Activated CD4-positive, alpha-beta T cell treated with anti-CD3 and anti-CD28 coated beads, Interleukin-2, amount 50 U/mL, for 16 hours (primary cell): ENCODE measurements at places on chromosomes 2 and 18.

DNA sequence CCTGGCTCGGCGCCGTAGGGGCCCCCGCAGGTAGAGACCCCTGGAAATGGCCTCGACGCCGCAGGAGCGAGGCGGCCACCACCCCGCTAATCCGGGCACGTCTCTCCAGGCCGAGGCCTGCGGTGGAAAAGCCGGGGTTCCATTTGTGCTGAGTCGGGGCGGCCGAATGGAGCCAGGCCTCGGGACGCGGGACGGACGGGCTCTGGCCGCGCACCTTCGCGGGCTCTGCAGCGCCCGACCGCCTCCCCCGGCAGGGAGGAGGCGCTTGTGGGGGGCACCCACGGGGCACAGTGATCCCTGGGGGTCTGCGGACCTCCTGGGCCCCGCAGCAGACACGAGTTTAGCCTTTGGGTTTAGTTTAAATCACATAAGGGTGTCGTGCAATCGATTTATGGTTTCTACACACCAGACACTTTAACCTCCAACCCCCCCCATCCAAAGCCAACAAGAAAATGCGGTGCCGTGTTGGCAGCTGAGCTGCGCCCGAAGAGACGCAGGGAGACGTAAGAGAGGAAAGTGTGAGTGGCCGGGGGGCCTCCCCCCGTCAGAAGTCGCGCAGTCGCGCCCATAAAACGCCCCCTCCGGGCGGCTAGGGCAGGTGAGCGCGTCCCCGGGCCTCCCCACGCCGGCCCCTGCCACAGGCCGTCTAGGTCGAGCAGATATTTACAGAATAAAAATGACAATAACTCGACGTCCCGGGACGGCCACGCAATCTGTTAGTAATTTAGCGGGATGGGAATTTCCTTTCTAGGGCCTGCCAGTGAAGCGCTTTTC lies 1.0 kb upstream of the NFATC1 start:
- peak; percentile 44 for DNase-seq

DNA sequence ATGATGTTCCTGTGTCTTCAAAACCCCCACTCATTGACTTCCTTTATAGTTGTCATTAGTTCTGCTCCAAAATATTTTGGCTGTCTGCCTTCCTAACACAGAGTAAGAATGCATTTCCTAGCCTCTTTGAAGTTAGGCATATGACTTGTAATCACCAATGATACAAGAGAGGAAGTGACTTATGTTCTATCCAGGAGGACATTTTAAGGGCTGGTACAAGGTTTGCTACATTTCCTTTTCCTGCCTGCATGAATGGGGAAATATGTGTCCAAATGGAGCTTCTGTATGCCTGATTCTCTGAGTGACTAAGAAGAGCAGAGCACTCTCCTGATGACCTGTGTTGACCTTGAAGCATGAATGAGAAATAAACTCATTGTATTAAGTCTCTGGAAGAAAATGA lies 115.1 kb downstream of the PLCL1 start:
- DNase-seq: no peak

DNA sequence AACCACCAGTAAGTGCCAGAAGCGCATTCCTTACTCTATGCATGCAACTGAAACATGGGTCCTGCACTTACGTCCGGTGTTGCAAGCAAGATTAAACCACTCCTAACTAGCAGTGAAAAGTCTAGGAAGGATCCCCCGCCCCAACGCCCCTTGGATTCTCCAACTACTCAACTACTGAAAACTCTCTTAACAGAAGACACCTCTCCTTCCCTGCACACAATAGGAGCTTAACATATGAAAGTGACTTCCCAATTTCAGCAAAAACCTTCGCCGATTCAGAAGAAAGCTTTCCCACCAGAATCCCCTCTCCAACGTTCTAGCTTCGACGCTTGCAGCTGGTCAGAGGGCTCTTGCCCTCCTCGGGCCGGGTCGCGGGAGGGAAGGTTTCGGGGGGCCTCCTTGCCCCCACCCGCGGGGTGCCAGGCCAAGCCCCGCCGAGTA lies 578 bp downstream of the IWS1 start:
- peak; percentile 21 for DNase-seq

DNA sequence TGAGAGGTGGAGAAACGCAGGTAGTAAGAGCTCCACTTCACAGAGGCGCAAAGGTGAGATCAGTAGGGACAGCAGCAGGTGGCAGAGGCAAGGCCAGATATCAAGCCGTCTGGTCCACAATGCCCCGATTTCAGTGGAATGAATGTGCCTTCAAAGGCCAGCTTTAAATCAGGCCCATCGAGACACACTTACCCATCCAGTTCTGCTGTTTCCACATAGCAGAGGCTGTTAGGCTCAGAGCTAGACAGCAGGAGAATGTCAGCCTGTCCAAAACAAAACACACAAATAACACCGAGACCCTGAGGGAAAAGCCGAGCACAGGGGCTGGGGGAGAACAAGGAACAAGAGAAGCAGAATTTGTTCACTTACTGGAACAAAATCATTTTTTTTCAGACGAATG lies 75.8 kb upstream of the NARS1 start:
- DNase-seq: no peak

DNA sequence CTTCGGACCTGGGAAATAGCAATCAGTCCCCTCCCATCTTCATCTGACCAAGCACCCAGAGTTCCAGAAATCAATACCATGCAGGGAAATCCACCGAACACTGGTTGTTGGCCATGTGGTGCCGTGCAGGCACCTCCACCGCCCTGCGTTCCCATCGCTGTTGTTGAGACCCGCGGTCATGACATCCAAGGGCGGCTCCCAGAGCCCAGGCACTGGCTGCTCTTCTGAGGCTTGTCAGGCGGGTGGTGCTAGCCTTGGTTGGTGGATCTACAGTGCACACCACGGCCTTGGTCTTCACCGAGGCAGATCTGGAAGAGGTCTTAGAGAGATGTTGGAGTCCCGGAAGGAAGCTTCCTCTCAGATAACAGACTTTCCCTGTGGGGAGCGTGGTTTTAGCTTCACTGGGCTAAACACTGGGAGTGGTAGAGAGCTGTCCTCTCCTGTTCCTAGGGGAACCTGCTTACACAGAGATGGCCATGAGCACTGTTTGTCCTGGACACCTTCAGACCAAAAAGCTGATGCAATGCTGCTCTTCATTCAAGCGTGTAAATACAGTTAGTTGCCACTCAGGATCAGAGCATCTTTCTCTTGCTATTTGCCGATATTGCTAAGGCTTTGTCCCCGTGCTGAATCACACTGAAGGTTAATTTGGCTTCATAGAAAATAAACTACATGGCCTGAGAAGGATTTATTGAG lies 58.3 kb downstream of the SMIM21 start:
- DNase-seq: no peak

DNA sequence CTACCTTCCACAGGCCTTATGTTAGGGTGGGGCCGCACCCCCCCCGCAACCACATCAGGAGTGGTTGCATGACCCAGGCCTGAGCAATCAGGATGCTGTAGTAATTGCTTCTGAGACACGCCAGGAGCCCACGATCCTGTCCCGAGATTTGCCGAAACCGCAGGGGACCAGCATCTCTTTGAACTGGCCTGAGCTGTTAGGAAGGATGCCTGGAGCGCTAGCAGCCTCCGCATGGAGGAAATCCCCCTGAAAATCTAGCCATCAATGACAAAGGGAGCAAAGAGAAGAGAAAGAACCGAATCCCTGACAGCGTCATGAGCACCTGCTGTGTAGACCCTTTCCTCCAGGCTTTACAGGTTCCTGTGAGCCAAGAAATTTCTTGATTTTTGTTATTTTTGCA lies 8.7 kb upstream of the TEX44 start:
- no peak for DNase-seq

DNA sequence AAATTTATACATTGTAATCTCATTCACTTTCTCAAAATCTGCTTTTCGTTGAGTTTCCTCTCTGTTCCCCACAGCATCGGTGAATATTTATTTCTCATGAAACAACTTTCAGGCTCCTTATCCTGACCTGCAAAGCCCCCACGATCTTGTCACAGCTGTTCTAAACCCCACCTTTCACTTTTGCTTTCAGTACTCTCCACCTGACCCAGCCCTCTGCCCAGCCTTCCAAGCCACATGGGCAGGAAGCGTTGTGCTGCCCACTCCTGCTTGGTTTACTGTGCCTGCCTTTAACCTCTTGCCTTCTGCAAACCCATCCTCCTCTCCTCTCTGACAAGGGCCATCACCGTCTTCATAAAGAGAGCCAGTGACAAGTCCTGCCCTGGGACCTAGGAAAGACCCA lies 262.5 kb downstream of the GALR1 start:
- no peak for DNase-seq

DNA sequence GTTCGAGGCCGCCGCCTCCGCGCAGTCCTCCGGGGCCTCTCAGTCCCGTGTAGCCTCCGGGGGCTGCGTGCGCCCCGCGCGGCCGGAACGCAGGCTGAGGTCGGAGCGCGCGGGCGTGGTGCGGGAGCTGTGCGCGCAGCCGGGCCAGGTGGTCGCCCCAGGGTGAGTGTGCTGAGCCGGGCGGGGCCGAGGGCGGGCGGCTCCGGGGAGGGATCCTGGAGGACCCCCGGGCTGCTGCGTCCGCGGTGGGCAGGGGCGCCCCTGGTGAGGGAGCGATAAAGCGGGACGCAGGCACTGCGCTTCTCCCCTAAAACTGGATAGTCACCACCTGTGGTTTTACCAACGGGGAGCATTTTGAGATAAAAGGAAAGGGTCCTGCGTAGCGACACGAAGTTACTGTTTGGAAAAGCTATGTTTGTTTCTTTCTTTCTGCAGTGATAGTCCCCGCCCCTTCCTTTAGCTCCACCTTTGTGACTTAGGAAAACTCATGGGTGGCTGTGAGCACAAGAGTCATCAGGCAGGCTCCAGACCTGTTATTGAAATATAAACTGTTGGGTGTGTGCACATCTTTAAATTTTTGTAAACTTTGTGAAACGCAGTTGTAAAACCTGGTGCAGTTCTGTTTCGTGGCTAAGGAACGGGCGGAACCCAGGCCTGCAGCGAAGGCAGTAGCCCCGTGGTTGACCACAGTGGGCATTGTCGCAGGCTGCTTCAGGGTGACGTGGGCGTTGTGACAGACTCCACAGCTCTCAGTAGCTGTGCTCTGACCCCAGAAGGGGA lies 687 bp downstream of the CTDP1 start:
- peak; percentile 44 for DNase-seq

- no peak for DNase-seq
Measured at GRCh38 chr2:191846515-191847476, at the start of gene CAVIN2. TSS of gene CAVIN2 (minus strand) at chr2:191847088. CDS start at chr2:191846925, 163 bp downstream.

DNA sequence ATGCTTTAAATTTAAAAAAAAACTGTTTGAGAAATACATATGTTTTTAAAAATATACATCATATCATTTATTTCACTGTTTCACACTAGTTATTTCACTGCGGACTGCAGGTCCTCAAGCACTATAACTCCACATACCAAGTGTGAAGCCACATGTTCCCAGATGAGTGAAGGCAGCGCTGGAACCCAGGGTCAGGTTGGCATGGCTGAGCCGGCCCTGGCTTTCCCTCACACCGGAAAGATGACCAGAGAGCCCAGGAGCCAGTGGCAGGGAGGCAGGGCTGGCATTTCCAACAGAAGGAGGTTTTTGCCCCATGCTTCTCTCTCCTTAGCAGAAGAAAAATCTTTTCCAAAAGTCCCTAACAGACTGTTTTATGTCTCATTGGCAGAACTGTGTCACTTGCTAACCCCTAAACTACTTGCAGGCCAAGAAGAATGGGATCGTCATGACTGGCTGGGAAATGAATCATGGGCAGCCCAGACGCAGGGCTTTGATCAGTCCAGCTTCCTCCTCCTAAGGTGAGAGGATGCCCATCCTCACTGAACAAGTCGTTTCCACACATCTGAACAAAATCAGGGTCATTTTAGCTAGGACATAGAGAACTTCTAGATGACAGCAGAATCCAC lies 287.6 kb upstream of the HNRNPA3 start:
- no peak for DNase-seq

- DNase-seq: no peak
Measured at GRCh38 chr2:72944804-72945449, 27.6 kb downstream of the EMX1 start.

DNA sequence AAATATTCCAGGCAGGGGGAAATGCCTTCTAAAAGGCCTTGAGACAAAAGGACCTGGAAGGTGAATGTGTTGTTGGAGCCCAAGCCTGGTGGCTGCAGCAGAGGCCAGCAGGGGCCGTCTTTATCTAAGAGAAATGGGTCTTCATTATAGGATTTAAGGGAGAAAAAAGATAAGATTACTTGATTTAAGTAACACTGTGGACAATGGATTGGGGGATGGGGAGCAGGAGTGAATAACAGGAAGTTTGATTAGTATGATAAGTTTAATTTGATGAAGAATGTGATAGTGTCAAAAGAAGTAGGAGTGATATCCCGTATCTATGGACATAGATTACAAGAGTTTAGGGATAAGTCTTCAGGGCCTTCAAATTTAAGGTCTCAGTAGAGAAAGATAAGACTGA lies 64.2 kb downstream of the WDR75 start:
- DNase-seq: no peak

DNA sequence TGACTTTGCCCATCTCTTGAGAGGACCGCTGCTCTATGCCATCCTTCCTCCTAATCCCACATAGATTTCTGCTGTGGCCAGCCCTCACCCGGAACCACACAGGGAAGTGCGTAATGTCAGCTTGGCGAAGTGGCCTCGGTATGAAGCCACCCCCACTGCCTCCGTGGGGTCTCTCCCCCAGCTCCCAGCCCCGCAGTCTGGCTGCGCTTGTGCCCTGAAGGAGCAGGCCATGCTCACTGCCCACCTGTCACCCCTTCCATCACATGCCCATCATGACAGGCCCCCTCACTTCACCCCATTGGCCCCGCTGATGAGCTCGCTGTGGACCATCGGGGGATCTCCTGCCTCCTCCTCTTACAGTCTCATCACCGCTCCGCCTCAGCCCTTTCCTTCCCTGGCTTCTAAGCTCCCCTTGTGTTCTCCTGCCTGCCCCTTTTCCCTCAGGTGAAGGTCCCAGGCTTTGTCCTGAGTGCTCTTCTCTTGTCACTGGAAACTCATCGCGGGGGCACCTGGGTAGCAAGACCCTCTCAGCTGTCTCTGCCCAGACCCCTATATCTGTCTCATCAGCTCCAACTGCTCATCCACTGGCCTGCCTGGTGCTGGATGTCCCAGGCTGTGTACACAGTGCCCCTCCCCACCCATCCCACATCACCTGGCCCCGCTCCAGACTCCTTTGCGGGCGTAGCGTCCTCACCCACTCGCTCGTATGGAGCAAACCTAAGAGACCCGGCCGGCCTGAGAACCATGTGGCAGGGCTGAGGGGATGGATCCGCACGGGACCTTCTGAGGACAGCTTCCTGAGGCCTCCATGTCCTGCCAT lies 81.7 kb downstream of the GLI2 start:
- DNase-seq: no peak

DNA sequence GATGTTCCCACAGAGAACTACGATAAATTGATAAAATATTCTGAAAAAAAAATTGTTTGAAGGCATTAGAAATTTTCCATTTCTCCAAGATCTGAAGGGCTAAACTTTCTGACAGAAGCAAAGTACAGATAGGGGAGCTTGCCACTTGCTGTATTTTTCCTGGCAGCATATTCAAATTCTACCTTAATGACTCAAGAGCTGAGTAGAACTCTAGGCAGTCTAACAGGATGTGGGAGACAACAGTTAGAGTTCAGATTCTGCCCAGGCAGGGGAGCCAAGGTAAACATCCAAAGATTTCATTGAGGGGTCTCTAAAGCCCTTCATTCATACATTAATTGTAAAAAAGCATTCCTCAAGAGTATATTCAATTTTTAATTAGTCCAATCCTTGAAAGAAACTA lies 46.0 kb upstream of the RIT2 start:
- no peak for DNase-seq
